ENCODE measurements at places on chromosomes 13 and 19.

DNA sequence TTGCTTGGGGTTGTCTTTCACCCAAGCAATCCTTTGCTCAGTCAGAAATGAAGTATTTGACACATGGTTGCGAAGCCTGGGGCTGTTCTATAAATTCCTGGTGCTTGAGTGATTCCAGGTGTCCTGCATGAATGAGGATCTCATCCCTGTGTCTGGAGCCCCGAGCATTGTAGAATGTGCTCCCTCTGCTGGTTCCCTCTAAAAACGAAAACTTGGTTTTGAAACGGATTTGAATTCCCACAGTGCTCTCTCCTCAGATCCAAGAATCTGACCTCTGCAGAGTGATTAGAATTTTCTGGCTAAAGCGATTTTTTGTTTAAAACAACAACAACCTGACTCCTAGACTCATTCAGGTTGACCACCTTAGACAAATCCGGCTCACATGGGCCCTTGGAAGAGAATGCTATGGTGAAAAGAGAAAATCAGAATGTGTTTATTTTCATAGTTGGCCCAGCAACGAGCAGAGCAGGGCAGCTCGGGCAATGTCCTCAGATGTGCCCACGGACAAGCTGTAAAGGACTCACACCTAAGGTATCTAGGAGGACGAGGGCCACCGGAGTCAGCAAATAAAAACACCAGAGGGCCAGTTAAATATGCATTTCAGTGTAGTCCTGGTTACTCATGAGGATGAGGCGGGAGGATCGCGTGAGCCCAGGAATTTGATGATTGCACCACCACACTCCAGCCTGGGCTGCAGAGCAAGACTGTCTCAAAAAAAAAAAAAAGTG lies 8.7 kb upstream of the ATP12A start:
- H3K27me3 ChIP-seq = peaks cover 22% of the 10 kb centered on the region
- H3K4me3 ChIP-seq = no peak overlapping the region
- no peak overlapping the region for H3K27ac ChIP-seq
- no peak for DNase-seq
- H3K36me3 ChIP-seq = no peaks in the 10 kb centered on the region

GRCh38 chr13:71082631-71083030 lies 784.4 kb downstream of the DACH1 start:
- H3K4me1 ChIP-seq = no peaks in the 10 kb centered on the region
- H3K27me3 ChIP-seq = no peaks in the 10 kb centered on the region
- H3K27ac ChIP-seq = no peak overlapping the region
- H3K4me3 ChIP-seq = no peak overlapping the region
- no peak for DNase-seq

GRCh38 chr13:45092663-45093062 lies 27.6 kb upstream of the GTF2F2 start:
- peaks cover 4% of the 10 kb centered on the region for H3K27me3 ChIP-seq
- H3K27ac ChIP-seq = no peak overlapping the region
- no peak overlapping the region for H3K4me3 ChIP-seq
- H3K36me3 ChIP-seq = no peaks in the 10 kb centered on the region
- DNase-seq = no peak

DNA sequence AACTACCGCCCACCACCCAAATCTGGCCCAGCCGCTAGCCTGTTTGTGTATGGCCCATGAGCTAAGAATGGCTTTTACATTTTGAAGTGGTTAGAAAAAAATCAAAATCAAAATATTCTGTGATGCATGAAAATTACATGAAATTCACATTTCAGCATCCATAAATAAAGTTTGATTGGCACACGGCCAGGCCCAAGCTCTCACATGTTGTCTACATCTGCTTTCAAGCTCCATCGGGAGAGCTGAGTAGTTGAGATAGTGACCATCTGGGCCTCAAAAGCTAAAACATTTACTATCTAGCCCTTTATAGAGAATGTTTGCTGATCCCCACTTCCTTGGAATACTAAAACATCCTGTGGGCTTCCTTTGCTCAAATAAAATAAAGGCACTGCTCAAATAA lies 14.5 kb downstream of the RFX2 start:
- DNase-seq = no peak
- no peak overlapping the region for H3K27ac ChIP-seq
- peaks cover 8% of the 10 kb centered on the region for H3K4me1 ChIP-seq
- no peaks in the 10 kb centered on the region for H3K27me3 ChIP-seq

GRCh38 chr13:45238945-45239795 lies 38.3 kb upstream of the KCTD4 start:
- DNase-seq = no peak
- H3K4me1 ChIP-seq = peaks cover 15% of the 10 kb centered on the region
- peaks cover 4% of the 10 kb centered on the region for H3K36me3 ChIP-seq
- no peak overlapping the region for H3K27ac ChIP-seq
- H3K27me3 ChIP-seq = no peaks in the 10 kb centered on the region

Data from activated naive CD8-positive, alpha-beta T cell treated with anti-CD3 and anti-CD28 coated beads for 36 hours (primary cell).